ENCODE measurements at places on chromosomes 1 and 21. TPM values are rescaled to one million over a fixed set of nuclear protein-coding genes. Genes with fewer than 3 reads are reported as not detected.

GRCh38 chr1:199725002-199725565 lies 302.4 kb upstream of the NR5A2 start:
- ATAC-seq = no peak

GRCh38 chr1:91676030-91676429 lies 175.4 kb downstream of the CDC7 start:
- no peak for ATAC-seq

GRCh38 chr21:15240848-15241247 lies 176.0 kb upstream of the NRIP1 start:
- ATAC-seq = no peak

DNA sequence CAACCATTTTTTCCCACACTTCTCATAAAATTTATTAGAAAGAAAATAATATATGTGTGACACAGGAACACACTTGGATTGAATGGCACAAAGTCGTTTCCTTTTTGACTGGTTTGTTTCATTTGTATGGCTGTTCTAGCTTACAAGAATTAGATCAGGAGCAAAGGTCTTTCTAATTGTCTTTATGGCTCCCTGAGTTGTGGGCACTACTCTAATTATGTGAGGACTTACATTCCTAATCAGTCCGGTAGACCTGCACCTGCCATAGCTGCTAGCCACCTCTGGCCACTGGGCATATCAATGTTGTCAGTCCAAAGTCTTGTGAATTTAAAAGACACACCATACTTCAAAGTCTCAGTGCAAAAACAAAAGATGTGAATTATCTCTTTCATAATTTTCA lies 346.7 kb downstream of the NTNG1 start:
- ATAC-seq = no peak

DNA sequence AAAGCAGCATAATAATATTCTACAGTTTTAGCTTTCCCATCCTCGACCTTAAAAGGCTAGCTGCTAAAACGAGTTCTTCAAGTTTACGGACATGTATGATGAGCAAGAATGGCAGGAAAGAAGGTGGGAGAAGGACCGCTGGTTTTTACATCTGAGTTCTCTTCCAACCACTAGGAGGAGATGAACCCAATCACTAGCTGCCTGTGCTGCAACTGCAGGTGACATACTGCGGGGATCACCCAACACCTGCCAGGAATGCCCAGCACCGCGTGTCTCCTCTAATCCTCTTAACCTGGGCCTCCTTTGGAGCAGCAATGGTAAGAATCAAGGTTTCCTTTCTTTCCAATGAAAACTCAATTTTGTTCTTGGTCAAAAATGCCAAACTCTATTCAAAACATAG lies 23.5 kb downstream of the TOR3A start:
- peak; percentile 84 for ATAC-seq

DNA sequence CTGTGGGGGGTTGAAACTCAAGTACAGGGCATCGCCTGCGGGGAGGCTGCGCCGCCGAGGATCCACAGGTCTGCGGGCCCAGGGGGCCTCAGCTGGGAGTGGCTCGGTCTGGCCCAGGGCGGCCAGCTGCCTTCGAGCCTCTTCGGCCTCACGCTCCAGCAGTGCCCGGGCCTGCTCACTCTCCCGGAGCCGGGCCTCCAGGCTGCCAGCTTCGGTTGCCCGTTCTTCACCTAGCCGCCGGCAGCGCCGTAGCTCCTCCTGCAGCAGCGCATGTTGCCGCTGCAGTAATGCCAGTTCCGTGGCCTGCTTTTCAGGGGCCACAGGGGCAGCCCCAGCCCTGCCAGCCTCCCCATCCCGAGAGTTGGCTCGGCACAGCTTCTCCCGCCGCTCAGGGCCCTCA lies 9.4 kb downstream of the RXFP4 start:
- ATAC-seq = no peak

DNA sequence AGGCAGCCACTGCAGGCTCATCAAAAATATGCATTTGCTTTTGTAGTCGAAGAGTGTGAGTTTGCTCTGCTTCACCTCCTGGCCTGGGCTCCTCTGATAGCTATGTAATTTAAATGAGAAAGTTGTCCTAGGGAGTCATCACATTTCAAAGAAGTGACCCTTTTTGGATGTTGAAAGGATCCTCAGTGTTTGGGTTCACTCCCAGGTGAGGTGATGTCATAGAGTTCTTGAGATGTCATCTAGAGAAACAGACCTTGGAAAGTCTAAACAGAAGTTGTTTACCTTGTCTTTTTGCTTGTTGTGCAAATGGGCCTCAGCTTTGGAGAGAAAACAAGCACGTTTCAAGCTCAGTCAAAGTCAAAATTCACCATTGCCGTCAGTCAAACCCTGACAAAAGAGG lies 92.0 kb upstream of the BARHL2 start:
- ATAC-seq = no peak

GRCh38 chr1:110161165-110161564 lies 10.9 kb downstream of the SLC6A17 start:
- ATAC-seq = no peak

DNA sequence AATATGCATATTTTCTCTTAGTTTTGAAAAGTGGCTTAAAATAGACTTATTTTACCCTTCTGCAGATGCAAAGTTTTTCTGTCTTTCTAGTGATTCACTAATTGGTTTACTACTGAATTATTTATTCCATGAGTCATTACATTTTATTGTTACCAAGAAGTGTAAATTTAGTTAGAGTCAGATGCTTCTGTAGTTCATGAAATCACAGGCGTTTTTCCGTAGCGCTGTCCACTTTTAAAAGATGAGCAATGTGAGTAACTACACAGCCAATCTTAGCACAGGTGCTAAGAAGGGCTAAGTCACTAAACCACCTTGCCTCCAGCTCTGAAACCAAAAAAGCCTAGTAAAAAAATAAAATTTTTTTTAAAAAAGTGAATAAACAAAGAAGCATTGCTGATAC lies 24.7 kb downstream of the RGS13 start:
- no peak for ATAC-seq

The SYCP1 gene
- total RNA-seq = not detected

The BCAS2 gene
- total RNA-seq = 31.1 TPM

The CATSPERE gene
- 0.64 TPM for total RNA-seq

The SLC37A1 gene
- total RNA-seq = 13.9 TPM

All from esophagus mucosa (tissue), 1 donor.